ENCODE measurements at places on chromosomes 1 and 21.

GRCh38 chr1:162710780-162711465 is 78.7 kb downstream of the DDR2 start:
- DNase-seq: no peak

- DNase-seq: no peak
Measured at GRCh38 chr1:216144661-216145450, 278.4 kb downstream of the USH2A start.

DNA sequence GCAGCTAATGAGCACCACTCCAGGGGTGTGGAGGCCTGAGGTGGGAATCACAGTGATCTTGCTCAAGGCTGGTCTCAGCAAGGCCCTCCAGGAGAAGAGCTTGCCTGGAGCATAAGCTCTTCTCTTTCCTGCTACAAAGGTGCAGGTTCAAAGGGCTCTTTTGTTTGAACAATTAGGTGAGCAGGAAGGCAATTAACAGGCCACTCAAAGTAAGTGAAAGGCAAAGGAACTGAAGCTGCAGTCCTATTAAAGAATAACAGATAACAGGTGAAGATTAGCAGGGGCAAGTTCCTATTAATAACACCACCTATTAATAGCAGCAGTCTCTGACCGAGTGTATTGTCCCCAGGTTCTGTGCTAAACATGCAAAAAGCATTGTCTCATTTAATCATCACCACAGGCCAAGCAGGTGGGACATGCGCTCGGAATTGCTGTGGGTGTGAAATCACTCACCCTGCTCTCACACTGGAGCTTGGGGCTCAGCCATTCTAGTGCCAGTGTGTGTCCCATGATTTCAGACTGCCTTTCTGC is 113.8 kb downstream of the RHOU start:
- no peak for DNase-seq

- no peak for DNase-seq
Measured at GRCh38 chr1:9245661-9246060, 11.1 kb downstream of the H6PD start.

DNA sequence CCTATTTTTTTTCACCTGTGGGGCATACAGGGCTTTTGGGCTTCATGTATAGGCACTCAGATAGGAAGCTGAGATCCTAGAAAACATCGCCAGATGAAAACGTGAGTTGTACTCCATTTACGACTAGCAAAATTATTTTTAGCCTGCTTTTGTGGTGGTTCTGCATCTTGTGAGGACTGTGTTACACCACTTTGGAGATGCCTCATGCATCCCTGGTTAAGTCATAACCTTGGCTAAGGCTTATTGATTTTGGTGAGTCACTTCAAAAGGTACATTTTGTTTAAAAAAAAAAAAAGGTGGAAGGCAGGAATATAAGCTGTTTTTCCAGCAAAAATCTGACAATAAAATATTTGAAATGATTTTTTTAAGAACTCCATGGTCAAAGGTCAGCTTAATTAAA is 101.8 kb upstream of the OLFM3 start:
- no peak for DNase-seq

- no peak for DNase-seq
Measured at GRCh38 chr1:229691362-229691761, 65.3 kb downstream of the URB2 start.

DNA sequence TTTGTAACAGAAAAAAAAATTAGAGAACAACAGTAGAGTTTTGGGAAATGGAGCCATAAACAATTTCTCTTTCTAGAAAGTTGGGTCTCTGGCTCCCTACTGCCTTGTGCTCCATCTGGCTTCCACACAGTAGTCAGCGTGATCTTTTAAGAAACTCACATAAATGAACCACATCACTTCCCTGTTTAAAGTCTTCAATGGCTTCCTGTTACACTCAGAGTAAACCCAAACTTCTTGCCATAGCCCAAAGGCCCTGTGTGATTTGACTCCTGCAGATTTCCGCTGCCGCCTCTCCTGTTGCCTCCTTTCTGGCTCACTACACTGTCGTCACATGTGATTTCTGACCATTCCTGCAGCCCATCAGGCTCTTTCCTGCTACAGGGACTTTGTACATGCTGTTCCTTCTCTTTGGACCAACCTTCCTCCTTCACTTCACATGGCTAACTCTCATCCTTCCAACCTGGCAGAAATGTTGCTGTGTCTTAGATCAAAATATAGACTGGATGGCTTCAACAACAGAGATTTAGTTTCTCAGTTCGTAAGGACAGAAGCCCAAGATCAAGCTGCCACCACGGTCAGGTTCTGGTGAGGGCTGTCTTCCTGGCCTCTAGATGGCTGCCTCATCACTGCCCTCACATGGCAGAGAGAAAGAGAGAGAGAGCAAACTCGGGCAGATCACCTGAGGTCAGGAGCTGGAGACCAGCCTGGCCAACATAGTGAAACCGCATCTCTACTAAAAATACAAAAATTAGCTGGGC is 34.0 kb downstream of the OPRD1 start:
- DNase-seq: no peak

- no peak for DNase-seq
Measured at GRCh38 chr1:228851618-228852017, 116.3 kb downstream of the RHOU start.

DNA sequence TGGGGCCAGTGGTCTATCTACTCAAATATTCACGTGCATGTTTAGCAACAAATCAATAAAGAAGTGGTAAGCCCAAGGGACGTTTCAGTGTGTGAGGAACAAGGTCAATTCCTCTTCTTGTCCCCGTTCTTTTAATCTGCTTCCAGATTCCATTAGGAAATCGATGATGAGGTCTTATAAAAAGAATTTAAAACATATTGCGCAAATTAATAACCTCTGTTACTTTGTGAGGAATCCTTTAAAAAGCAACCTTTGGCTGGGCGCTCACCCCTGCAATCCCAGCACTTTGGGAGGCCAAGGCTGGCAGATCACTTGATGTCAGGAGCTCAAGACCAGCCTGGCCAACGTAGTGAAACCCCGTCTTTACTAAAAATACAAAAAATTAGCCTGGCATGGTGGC is 113.0 kb upstream of the TMPRSS2 start:
- no peak for DNase-seq

DNA sequence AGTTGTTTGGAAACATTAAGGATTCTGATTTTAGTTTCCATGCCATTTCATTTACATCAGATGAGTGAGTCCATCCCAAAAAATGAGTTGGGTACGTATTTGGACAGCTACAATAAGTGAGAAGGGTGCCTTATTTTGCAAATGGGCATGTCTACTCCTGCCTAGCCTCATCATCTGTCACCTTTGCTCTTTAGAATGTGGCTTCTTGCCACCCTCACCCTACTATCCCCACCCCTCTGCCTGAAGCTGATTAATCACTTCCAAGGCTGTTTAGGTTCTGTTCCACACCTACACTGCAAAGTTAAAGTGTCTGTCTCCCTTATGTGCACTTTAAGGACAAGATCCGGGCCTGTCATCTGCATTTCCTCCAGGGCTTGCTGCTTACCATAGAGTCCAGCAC is 61.2 kb downstream of the ST6GALNAC5 start:
- no peak for DNase-seq

- DNase-seq: no peak
Measured at GRCh38 chr1:85569122-85569521, 11.4 kb upstream of the CCN1 start.

DNA sequence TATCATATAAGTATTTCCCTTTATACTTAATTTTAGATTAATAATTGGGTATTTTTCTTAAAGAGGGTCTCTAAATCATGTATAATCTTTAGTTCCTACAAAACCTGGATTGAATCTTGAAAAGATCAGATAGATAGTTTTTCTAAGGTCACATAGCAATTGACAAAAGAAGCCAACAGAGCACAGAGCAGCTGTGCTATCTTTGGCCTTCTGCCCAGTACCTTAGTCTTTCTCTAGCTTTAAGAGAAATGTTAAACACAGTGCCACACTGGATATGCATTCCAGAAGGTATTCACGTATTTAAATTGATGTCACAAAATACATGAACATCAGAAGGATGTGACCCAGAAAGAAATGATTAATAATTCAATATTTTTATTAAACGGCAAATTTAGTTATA is 86.8 kb downstream of the C21orf91 start:
- DNase-seq: no peak

DNA sequence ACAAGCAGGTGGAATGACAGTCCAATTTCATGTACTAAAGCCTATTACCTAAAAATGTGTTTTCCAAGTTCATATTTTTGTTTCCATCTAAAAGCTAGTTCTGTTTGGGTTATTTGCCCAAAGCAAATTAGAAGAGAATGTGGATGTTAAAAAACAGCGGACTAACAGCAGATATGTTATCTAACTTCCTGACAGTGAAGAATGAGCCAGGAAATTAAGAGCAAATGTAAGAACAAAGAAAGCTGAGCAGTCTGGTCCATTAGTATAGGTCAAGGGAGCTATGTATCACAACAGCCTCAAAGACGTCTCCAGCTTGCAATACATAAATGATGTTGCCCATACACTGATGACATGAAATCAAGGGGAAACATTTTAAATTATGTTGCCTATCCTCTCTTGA is 145.5 kb upstream of the PLD5 start:
- DNase-seq: no peak

DNA sequence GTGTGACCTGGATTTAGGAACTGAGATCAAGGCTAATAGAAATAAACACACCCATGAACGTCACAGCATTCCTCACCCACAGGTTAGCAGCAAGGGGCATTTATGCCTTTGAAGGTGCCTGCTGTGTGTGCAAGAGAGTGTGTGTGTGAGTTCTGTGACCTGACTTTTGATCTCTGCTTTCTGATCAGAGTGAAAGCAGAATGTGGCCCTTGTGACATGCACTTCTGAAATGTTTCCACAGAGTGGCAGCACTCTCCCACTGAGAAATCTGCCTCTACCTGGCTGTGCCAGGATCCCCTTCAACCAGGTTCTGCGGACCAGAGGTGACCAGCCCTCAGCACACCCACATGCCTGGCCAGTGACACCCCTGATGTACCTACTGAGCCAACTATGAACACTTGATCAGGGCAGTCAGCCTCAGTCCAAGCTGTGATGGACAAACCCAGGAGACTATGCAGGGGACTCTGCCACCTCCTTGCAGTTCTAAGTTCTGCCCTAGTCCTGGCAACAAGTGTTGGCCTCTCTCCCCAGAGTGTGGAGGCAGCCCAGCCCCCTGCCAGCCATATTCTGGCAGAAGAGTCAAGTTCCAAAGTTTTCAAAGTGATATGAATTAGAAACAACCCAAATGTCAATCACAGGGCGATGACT is 41.0 kb downstream of the RXRG start:
- DNase-seq: no peak

DNA sequence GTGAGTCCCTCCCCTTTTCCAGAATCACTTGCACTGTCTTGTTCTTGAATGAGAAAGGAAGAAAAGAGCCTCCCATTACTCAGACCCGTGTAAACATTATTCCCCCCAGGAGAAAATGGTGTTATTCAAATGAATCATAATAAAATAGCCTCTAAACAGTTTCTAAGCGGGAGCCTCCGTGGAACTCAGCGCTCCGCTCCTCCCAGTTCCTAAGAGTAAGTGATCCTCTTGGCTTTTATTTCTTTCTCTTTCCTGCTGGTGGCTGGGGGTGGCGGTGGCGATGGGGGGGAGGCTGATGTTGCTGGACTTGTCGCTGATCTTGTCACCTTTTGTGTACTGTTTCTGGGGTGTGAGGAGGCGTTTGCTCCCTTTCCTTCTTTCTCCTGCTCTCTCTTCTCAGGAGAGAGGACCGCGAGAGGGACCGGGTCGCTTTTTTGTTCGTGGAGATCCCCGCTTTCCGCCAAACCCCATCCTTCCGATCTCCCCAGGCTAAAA is 781 bp downstream of the PROX1 start:
- no peak for DNase-seq

GRCh38 chr1:222620566-222620965 is 2.7 kb downstream of the MIA3 start:
- DNase-seq: no peak

DNA sequence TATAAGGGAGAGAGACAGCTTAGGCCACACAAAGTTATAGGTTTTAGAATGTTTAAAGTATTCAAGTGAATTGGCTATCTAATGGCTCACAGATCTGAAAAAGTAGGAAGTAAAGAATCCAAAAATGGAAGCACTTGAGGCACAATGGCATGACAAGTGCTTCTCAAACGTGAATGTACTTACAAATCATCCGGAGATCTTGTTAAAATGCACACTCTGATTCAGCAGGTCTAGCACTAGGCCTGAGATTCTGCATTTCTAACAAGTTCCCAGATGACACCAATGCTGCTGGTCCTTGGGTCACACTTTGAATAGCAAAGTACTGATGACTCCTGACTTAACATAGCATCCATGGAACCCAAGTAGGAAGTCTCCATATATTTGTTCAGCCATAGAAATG is 20.9 kb upstream of the AGL start:
- DNase-seq: no peak

- no peak for DNase-seq
Measured at GRCh38 chr1:75233302-75233929, 99.2 kb downstream of the LHX8 start.

DNA sequence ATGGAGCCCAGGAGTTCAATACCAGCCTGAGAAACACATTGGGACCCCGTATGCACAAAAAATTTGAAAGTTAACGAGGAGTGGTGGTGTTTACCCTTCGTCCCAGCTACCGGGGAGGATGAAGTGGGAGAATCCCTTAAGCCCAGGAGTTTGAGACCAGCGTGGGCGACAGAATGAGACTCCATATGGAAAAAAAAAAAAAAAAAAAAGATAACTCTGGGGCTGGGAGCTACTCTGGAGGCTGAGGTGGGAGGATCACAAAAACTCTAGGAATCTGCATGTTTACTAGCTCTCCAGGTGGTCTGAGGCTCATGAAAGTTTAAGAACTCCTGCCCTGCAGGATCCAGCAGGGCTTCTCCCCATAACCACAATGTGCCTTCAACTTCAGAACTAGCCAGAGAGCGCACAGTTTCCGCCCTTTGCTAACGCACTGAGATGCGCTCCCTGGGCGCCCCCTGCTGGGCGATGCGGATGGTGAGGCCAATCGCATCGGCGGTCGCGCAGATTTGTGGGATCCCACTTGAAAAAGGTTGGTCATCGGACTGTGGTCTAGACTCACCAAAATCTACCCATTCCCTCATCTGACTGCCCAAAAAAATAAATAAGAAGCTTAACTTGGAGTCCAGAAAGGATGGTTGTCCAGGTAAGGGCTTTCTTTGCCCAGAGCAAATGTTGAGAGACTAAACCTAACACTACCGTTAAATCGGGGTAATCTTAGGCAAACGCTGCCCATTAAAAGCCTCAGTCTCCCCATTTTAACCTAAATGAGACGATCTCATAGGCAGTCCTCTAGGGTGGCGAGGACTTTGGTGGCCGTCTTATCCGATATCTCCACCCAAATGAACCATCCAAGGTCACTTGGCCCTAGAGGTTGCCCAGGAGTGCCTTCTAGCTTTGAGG is 8.8 kb downstream of the ZNF683 start:
- peak; percentile 76 for DNase-seq

- DNase-seq: no peak
Measured at GRCh38 chr1:177849130-177849529, 120.7 kb downstream of the SEC16B start.

GRCh38 chr1:156499194-156499841 is 1.3 kb downstream of the MEF2D start:
- DNase-seq: no peak

DNA sequence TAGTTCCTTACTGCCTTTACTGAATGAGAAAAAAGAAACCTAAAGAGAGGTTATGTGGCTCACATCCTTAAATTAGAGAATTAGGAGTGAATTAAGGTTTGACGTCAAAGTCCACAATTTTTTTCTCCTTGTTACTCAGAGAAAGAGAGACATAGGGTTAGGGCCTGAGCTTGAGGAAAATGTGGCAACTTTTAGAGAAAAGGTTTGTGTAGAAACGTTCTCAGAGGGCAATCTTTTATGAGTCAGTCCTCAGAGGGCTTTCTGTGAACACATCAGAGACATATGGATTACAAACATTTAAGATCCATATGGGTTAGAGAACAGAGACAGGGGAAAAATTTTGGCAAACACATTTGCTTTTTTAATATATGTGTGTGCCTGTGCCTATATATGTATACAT is 242.8 kb downstream of the TGFB2 start:
- no peak for DNase-seq
